Stimulated activated CD4-positive, alpha-beta T cell treated with anti-CD3 and anti-CD28 coated beads, TNF-alpha, amount 100 ng/mL, for 4 hours (primary cell): ENCODE measurements at places on chromosomes 7 and 10.

DNA sequence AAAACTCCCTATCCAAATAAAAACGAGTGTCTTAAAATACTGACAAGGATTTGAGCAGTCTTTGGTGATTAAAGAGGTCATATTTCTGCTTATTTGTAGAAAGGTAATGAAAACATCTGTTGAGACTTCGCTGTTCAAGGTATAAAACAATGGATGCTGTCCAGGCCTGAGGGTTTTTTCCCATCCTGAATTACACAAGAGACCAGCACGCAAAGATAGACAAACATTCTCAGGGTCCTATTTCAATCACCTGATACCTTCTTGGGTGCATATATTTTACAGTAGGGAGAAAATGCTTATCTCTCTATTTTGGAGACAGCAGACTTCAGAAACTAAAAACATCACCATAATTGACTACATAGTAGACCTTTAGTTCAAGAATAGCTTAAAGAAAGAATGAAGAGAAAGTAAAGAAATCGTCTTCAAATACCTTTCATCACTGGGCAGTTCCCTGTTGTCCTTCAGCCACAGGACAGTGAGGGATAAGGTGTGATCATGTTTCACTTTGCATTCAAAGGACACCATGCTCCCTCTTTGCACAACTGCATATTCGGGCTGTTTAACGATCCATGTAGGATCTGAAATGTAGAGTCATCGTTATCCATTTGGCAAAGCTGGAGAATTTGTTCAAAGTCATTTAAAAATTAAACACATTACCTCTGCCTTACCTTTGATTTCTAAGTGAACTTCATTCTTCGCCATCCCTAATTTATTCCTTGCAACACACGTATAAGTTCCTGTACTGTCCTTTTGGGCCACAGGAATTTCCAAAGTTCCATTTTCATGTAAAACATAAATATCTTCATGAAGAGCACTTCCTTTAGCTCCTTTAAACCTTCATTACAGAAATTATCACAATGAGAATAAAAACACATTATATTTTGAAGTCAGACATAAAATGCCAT lies 63.7 kb upstream of the LAMB4 start:
- DNase-seq: no peak

GRCh38 chr7:151696721-151697514 lies 177.2 kb upstream of the RHEB start:
- DNase-seq: no peak

DNA sequence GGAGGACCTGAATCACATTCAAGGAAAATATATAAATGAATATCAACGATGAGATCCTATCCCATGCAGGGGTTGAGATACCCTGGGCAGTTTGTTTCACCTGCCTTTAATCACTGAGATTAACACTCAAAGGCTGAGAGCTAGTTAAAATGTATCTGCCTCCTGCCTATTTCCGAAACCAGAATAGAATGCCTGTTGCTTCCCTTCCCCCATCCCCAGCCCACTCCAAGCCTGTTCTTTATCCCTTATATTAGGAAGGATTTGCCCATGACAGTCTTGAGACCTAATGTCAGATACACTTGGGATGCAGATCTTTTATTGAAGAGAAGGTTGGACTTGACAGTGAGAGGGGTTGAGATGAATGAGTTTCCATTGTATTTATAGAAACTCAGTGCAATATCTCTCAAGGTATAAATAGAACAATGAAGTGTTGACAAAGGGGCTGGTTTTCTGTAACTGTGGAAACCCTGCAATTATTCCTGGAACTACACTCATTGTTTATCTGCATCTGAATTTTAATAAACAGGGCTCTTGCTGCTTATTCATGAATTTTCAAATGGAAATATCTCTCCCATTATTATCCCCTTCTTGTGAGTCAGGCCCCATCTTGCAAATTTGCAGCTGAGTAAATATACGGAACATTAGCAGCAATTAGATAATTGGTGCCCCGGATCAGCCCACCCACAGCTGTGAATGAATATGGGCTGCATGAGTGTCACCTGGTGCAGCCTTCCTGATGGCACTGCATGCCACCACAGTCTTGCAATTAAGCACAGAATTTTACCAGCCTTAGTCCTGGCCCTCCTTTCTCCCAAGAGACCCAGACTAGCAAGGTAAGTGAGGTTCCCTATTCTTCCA lies 66.7 kb downstream of the SORCS3 start:
- DNase-seq: no peak

DNA sequence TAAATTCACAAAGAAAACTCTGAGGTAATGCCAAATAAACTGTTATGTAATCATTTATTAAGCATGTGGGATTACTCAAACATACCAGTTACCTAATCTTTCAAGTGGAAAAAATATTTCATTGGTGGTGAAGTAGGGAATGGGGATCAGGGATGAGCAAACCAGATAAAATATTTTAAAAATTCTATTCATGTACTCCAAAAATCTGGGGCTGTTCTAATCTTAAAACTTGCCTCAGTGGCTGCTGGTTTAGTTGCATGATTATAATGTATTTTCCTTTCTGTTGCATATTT lies 19.5 kb downstream of the LMOD2 start:
- DNase-seq: no peak

DNA sequence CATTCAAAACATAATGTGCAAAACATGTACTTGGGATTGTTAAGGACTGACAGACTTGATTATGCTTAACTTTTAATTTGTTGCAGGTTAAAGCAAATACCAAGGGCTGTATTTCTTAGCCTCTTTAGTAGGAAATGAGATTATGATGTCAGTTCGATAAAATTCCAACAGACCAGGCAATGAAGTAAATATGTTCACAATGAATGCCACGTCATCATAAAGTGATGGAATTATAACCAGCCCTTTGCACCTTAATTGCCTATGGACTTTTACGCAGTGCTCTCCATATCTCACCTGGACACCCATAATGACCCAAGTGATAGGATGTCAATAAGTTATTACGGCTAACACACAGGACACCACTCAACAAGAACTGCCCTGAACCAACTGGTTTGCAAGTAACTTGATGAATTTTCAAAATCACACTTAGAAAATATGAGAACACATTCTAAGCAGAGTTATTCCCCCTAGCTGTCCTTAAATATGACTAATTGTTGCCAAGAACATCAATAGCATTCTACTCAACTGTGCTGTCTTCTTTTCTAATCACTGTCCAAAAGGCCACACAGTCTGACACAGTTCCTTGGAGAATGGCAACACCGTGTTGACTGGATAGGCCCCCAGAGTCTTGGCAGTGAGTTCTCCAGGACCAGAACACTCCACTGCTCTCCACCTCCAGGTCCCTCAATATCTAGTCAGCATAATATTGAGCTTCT lies 115.0 kb downstream of the CHCHD3 start:
- DNase-seq: no peak

GRCh38 chr7:42236976-42237810 lies at the start of gene GLI3:
GLI3 (minus strand) TSS chr7:42237209; CDS start chr7:42223253, 13,956 bp downstream.
- DNase-seq: no peak

DNA sequence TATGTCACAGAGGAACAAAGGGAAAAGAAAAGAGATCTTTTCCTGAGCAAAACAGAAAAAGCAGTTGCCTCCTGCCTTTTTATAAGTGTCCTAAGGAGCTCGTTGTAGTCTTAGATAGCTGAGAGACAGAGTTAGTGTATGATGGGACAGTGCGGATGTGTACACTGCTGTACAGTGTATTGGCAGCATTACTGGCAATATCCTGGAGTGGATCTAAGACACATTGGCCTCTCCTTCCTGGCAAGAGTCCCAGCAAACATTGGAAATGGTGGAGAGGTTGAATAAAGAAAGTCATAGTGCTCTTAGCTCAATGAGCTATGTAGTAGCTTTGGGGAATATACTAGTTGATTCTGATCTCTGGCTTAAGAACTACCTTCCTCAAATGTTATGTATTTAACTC lies 22.7 kb downstream of the GARS1 start:
- no peak for DNase-seq

DNA sequence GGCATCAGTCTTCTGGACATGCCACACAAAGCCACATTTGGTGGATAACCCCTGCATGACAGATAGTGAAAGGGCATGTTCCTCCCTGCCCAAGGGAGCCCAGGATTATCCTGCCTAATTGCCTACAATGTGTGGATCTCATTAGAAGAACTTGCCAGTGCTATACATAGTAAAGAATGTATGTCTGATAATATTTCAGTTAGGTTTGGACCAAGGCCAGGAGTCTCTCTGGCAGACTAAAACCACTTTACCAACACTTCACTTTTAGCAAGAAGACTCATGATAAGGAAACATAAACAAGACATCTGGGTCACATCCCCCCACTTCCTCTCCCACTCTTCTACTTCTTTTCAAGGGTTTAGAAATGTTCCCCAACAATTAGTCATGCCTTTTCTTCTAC lies 196.7 kb downstream of the MTERF1 start:
- DNase-seq: no peak

GRCh38 chr7:131008840-131009711 lies 275.1 kb upstream of the KLF14 start:
- no peak for DNase-seq

GRCh38 chr7:124718032-124718766 lies 47.4 kb downstream of the GPR37 start:
- DNase-seq: no peak

GRCh38 chr7:85074016-85074415 lies 112.8 kb downstream of the SEMA3D start:
- no peak for DNase-seq

GRCh38 chr7:24169077-24169624 lies 114.8 kb upstream of the NPY start:
- no peak for DNase-seq

DNA sequence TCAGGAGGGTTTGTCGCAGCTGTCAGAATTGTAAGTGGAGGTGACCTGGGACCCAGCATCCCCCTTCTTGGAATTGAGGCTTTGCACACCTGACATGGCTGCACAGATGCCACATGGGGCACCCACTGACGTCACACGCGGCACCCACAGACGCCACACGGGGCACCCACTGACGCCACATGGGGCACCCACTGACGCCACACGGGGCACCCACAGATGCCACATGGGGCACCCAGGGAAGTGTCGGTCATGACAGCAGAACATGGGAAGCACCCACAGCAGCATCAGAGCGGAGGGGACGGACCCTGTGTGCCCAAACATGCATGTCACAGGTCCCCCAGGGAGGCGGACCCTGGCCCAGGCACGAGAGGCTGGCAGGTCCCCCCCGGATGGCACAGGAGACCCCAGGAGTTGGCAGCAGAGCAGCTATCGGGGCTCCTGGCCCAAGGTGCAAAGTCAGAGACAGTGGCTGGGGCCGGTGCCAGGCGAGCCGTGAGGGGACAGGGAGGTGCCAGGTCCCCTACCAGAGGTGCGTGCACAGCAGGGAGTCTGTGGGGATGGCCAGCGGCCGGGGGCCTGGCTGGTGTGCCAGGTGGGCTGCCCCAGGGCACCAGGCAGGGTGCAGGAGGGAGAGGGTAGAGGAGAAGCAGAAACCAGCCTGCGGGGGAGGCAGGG lies 21.1 kb downstream of the KNDC1 start:
- no peak for DNase-seq

DNA sequence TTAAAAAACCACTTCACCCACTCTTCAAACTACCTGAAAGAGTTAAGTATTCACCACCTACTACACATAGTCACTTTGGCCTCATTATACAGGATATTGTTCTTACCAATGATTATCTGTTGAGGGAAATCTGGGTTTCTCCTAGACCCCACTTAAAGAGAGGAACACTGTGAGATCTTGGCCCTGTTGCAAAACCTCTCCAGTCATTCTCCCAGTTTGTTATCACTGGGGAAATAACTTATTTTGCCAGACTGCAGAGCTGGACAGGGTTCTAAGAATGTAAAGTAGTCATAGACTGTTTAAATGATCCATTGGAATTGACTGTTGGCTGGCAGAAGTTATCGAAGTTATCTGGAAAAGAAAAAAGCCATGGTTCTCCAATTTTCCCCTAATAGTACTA lies 143.8 kb downstream of the HGF start:
- DNase-seq: no peak

DNA sequence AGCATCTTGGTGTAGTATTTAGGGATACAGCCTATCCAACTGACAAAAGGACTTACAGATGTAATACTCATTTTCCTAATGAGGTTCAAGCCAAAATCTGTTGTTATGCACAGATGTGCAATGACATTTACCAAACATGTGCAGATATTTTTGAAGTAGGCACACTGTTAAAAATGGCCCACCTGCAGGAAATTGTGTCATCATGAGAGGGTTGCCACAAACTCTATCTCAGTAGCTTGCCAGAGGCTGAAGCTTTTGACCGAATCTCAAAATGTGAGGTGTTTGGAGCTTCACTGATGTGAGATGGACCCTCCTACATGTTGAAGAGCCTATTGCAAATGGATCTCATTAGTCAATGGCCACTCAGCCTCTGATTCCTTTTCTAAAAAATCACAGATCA lies 89.7 kb upstream of the CSTF2T start:
- DNase-seq: no peak

DNA sequence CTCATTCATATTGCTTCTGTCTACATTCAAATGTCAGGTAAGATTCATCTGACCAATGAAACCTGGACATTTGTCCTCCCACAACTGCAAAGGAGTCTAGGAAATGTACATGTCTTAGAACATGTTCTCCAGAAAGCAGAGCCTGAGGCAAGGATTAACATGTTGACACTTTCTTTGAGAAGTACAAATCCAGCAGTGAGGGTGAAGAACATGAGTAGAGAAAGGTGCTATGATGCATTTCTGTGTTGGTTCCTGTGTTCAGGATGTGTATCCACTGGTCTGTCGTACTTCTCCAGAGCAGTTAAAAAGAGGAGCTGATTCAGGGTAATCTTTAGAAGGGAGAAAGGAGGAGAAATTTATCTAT lies 146.0 kb upstream of the AGR3 start:
- no peak for DNase-seq

DNA sequence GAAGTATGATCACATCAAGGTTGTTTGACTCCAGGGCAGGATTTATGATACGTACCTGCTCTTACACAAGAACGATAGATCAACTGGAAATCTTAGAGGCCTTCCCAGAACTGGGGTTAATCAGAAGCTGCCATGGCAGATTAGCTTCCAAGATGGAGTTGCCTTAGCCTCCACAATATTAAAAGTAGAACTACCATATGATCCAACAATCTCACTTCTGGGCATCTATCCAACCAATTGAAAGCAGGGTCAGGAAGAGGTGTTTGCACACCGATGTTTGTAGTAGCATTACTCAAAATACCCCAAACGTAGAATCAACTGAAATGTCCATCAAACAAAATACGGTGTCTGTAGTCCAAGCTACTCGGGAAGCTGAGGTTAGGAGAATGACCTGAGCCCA lies 6.6 kb downstream of the PILRB start:
- no peak for DNase-seq

DNA sequence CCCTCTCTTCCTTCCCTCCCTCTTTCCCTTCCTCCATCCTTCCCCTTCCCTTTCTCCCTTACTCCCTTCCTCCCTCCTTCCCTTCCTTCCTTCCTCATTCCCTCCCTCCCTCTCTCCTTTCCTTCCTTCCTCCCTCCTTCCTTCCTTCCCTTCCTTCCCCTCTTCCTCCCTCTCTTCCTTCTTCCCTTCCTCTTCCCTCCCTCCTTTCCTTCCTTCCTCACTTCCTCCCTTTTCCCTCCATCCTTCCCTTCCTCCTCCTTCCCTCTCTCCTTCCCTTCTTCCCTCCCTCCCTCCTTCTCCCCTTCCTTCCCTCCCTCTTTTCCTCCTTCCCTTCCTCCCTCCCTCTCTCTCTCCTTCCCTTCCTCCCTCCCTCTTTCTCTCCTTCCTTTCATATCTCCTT lies 12.7 kb upstream of the SLC18A2 start:
- DNase-seq: no peak
